ENCODE measurements at places on chromosomes 13 and 19. TPM values are rescaled to one million over a fixed set of nuclear protein-coding genes. Genes with fewer than 3 reads are reported as not detected.

Gene PEAK3
- not detected for total RNA-seq

Gene DACH1
- not detected for total RNA-seq

Gene KIR2DL3
- 1.2 TPM for total RNA-seq

Gene C13orf46
- 2.3 TPM for total RNA-seq

GRCh38 chr19:56111601-56112312 lies 9.3 kb downstream of the ZNF787 start:
- no peak for DNase-seq

GRCh38 chr19:44051650-44052402 lies at the start of gene ZNF223:
Gene ZNF223, plus strand, starts transcription at chr19:44052036. Its CDS starts 3,141 bp downstream, at chr19:44055177.
- no peak for DNase-seq

DNA sequence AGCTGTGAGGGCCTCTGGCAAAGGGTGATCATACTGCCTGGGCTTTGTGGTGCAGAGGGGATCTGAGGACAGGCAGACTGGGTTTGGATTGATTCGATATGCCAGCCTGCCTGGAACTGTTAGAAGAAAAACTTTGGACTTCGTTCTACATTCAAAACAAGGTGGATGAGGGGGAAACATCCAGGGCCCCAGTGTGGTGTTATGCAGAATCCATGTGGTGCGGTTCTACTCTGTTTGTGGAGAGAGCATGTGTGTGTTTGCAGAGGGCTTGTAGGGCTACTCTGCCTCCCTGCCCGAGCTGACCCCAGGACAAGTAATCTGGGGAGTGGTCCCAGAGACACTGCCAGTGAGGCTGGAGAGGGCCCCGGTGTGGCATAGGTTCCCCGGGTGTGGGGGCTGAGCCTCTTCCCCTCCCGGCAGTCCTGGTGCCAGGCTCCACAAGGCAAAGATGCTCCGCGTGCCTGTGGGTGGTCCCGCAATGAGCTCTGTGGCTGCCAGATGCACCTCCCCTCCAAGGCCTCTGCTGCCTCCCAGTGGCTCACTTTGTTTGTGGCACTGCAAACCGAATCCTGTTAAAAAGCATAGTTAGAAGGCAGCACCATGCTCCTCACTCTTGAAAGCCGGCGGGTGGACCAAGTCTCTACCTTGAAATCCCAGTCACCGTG lies 22.3 kb upstream of the TFDP1 start:
- DNase-seq = peak; percentile 74

GRCh38 chr19:4586691-4587090 lies 27.2 kb upstream of the SEMA6B start:
- DNase-seq = no peak

- DNase-seq = no peak
These were observed 282.8 kb upstream of the EDNRB start for GRCh38 chr13:78201411-78201810.

GRCh38 chr19:10105509-10106099 lies 558 bp upstream of the PPAN start:
- peak; percentile 88 for DNase-seq

- no peak for DNase-seq
These were observed 391.3 kb downstream of the FOXO1 start for GRCh38 chr13:40275155-40275554.

DNA sequence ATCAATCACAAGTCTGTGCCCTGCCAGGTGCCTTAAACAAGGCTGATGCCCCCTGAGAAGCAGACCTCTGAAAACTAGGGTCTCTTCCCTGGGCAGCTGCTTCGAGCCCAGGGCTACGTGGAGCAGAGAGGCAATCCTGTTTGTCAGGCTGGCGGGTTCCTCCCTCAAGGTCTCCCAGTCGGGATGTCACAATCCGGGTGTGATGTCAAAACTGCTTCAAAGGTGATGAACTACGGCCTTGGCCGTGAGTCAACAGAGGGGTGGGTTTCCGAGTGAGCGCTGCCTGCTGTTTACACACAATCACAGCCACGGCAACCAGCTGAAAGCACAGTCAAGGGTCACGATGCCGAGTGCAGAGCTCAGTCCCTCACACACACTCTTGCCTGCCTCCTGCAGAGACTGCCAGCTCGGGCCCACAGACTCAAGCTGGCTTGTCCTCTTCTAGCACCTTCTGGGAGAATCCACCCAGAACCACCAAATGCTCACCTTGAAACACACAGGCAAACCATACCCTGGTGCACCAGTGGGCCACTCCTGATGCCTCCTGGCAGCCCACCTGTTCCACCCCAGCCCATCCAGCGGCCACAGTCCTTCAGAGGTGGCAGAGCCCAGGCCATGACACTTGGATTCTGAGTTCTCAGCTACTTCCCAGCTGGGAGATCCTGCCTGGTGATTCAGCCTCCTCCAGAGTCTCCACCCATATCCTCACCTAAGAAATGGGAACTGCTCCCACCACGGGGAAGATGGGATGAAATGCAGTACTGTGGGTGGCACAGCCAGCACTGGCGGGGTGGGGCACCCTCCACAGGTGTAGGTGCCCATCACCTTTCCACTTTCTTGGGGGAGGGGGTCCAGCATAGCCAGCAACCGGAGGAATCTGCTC lies 6.8 kb downstream of the ELL start:
- no peak for DNase-seq

DNA sequence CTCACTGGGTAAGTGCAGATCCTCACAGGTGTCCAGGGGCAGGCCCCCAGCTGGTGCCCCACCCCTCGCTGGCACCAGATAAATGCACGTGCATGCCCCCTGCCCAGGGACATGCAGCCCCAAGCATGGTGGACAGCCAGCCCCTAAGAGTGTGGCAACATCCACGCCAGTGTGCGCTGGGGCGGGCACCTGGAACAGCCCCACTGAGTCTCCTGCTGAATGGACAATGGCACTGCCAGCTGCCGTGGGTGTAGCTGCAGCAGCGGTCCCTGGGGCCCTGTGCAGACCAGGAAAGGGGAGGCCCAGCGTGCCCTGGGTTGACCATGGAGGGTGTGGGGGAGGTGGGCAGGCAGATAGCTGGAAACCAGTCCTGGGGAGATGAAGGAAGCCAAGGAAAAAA lies 538.7 kb upstream of the SGCG start:
- no peak for DNase-seq

DNA sequence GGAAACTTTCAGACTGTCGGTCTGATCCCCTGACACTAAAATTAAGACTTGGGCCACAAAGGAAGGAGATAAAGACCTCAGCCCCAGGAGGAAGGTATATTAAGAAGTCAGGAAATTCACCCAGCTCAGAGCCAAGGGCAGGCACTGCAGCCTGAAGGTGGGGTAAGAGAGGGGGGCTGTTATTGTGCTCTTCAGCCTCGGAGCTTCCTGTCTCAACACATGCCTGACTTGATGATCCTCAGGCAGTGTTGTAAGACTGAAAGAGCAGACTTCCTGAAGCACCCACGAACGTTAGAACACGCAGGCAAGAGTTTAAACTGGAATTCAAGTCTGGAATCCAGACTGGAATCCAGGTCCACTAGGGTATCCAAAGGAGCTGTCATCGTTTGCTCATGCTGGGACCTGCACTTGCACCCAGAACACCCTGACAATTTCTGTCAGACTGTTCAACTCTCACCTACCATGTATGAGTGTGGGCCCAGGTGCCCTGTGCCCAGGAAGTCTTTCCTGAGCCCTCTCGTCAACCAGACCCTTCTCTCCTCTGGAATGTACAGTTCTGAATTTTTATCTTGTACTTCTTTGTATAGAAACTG lies 10.7 kb upstream of the FLT1 start:
- no peak for DNase-seq

DNA sequence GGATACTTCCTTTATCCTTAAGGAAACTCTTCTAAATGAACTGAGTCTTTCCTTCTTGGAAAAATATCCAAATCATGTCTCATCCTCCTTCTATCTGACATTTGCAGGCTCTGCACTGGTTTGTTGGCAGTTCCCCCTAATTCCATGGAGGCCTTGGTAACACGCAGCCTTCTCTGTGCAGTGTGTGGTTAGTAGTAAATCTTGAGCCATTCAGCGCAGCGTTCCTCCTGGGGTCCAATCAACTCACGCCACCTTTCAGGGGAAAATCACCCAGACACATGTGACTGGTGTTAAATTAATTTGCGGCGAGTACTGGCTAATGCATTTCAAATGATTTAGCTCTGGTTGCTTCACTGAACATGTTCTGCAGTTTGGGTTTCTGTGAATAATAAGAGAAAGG lies 21.0 kb upstream of the CBY2 start:
- no peak for DNase-seq

Measured in activated CD8-positive, alpha-beta memory T cell treated with anti-CD3 and anti-CD28 coated beads, Interleukin-2, amount 10 ng/mL, durations not matched to agents 7 days and 5 days (primary cell).